Activated CD4-positive, alpha-beta T cell treated with anti-CD3 and anti-CD28 coated beads, Interleukin-2, amount 10 ng/mL, durations not matched to agents 24 days and 14 days (primary cell): ENCODE measurements at places on chromosomes 1 and 21.

DNA sequence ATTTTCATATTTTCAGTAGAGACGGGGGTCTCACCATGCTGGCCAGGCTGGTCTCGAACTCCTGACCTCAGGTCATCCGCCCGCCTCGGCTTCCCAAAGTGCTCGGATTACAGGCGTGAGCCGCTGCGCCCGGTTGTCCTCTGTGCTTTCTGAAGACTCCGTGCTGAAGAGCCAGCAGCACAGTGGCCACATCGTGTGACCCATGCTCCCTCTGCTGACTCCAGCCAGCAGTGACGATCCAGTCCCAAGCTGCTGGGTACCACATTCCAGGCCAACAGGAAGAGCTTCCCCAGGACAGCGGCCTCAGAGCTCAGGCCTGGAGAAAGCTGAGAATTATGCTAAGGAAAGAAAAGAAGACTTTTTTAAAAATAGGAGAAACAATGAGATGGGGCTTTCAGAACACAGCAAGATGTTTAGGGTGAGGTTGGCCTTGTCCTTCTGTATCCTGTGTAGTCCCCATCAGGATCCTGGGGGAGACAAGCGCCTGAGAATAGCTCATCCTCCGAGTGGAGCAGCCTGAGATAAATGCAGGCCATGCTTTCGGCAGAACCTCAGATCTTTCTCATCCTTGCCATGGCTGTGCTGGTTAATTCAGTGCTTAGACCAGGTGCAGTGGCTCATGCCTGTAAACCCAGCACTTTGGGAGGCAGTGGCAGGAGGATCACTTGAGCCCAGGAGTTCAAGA, 207.1 kb downstream of the SLC35F3 start:
- no peak overlapping the region for H3K4me3 ChIP-seq
- DNase-seq: no peak
- no peak overlapping the region for H3K27ac ChIP-seq
- H3K4me1 ChIP-seq: peaks cover 7% of the 10 kb centered on the region
- no peaks in the 10 kb centered on the region for H3K36me3 ChIP-seq
- peaks cover 38% of the 10 kb centered on the region for H3K27me3 ChIP-seq

GRCh38 chr1:85628791-85629531, 48.4 kb downstream of the CCN1 start:
- H3K4me3 ChIP-seq: no peak overlapping the region
- H3K36me3 ChIP-seq: peaks cover 9% of the 10 kb centered on the region
- no peaks in the 10 kb centered on the region for H3K27me3 ChIP-seq
- H3K4me1 ChIP-seq: no peaks in the 10 kb centered on the region
- DNase-seq: no peak

DNA sequence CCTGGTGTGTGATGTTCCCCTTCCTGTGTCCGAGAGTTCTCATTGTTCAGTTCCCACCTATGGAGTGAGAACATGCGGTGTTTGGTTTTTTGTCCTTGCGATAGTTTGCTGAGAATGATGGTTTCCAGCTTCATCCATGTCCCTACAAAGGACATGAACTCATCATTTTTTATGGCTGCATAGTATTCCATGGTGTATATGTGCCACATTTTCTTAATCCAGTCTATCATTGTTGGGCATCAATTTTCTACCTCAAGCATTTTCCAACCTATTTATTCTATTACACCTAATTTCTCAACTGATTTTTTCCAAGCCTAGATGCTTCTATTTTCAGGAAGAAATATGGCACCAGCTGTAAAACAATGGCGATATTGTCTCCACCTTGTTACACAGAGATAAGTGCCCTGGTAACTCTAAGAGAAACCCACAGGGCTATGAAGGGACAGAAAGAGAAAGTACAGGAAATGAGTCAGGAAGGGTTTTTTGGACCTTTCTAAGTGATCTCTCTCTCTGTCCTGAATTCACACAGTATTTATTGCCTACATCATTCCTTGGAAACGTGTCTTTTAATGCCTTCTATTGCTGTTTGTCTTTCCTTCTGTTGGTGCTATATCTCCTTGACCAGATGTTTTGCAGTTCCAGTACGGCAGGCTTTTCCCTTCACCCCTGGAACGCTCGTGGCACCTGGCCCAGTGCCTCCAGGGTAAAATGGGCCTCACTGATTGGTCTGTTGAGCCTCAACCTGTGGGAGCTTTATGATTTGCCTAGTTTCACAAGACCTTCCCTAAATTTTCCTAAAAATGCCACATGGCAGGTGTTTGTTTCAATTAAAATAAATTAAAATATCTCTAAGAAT, 14.6 kb upstream of the JAK1 start:
- H3K36me3 ChIP-seq: no peaks in the 10 kb centered on the region
- H3K4me3 ChIP-seq: no peak overlapping the region
- DNase-seq: no peak

- H3K4me1 ChIP-seq: peaks cover 5% of the 10 kb centered on the region
- no peak overlapping the region for H3K27ac ChIP-seq
- no peak for DNase-seq
- no peak overlapping the region for H3K4me3 ChIP-seq
- H3K27me3 ChIP-seq: peaks cover 32% of the 10 kb centered on the region
Observed at GRCh38 chr1:998745-998994, 1.2 kb downstream of the HES4 start.

DNA sequence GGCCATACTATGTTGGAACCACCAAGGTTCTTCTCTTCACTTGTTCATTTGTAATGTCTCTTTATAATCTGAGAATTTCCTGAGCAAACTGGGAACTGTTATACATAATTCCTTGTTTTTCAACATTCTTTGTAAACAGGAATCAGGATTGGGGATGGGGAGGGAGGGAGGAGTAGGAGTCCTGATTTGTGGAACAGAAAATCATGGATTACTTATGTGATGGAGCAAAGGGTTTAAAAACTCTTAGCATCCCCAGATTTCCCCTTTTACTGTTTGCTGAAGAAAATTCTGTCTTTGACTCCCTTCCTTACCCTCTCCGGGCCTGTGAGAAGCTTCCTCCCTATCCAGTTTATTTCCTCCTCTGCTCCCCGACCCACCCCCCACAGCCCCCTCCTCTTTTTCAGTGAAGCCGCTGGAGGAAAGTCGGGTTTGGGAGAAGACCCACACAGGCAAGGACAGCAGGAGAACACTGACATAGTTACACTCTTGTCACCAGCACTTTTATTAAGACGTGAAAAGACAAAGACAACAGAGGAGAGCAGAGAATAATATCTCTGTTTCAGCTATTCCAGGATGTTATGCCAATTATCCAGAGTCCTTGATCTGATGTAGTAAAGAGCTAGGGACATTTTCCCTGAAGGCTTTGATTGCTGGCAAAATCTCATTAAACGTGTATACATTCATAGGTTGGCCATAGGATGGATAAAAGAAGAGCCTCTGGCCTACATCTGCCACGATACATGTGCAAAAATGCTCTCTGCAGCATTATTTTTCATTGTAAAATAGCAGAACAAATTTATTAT, 4.6 kb upstream of the NBPF1 start:
- H3K36me3 ChIP-seq: no peaks in the 10 kb centered on the region
- no peaks in the 10 kb centered on the region for H3K4me1 ChIP-seq
- peak; percentile 57 for DNase-seq
- H3K27ac ChIP-seq: no peak overlapping the region

GRCh38 chr21:42688226-42688840, 34.9 kb downstream of the PDE9A start:
- no peak overlapping the region for H3K4me3 ChIP-seq

- H3K4me3 ChIP-seq: no peak overlapping the region
- H3K36me3 ChIP-seq: no peaks in the 10 kb centered on the region
- peaks cover 1% of the 10 kb centered on the region for H3K4me1 ChIP-seq
Observed at GRCh38 chr1:232704256-232704655, 74.3 kb upstream of the SIPA1L2 start.

DNA sequence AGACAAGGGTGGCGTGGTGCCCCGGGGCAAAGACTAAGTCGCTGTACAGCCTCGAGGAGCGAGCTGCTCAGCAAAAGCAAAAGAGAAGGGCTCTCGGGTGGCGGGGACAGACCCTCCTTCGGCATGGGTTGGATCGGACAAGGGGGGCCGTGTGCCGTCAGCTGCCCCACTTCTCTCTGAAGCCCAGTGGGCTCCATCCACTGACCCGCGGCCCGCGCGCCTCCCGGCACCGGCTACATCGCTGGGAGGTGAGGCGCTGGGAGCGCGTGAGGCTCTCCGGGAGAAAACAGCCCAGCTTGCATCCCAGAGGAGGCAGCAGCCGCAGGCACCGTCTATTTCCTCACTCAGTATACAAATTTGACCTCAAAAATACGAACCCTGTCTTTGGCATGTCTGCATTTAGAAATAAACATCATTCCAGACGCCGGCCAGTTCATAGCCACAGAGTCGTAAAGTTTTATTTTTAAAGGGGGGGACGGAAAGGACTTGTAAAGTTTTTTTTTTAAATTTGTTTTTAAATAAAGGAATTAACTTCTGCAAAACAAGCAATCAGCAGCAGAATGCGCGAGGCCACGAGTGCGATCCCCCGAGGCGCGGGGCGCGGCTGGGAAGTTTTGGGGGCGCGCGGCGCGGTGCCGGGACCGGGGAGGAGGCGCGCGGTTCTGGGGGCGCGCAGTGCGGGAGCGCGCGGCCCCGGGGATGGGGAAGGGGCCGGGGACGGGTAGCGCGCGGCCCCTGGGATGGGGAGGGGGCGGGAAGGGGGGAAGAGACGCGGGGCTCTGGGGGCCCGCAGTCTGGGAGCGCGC, 689 bp upstream of the GPR137B start:
- H3K36me3 ChIP-seq: peaks cover 4% of the 10 kb centered on the region
- peaks cover 28% of the 10 kb centered on the region for H3K4me1 ChIP-seq
- DNase-seq: peak; percentile 77
- peaks cover 43% of the 10 kb centered on the region for H3K27me3 ChIP-seq

GRCh38 chr1:230166366-230167132, 99.5 kb downstream of the GALNT2 start:
- peaks cover 2% of the 10 kb centered on the region for H3K36me3 ChIP-seq
- H3K4me3 ChIP-seq: no peak overlapping the region
- no peak for DNase-seq
- no peak overlapping the region for H3K27ac ChIP-seq

- H3K36me3 ChIP-seq: no peaks in the 10 kb centered on the region
- H3K27ac ChIP-seq: peak within 1 kb of the TSS; percentile 89
- H3K4me3 ChIP-seq: peak within 1 kb of the TSS; percentile 88
- no peaks in the 10 kb centered on the region for H3K27me3 ChIP-seq
Observed at GRCh38 chr1:51519048-51519864, at the start of gene EPS15. EPS15 (minus strand) TSS chr1:51519266; CDS start chr1:51519231, 35 bp downstream.

GRCh38 chr1:70429219-70429618, 18.2 kb downstream of the CTH start:
- H3K4me1 ChIP-seq: peaks cover 11% of the 10 kb centered on the region
- no peak for DNase-seq

DNA sequence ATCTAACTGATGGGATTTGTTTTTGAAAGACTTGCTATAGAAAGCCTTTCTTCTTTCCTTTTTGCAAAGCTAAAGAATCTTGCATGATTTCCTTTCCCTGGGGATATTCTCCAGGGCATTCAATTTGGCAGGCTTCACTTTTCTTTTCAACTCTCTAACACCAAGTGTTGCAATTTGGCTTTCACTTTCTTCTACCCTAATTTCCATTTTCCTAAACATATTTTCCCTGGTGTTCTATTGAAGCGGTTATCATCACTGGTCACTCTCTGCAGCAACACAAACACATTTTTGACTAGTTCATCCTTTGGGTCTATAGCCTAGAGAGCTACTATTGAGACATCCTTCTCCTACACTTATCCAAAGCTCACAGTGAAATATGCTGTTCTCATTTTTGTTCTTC, 424.5 kb downstream of the NEGR1 start:
- H3K27me3 ChIP-seq: no peaks in the 10 kb centered on the region
- no peaks in the 10 kb centered on the region for H3K4me1 ChIP-seq
- no peaks in the 10 kb centered on the region for H3K36me3 ChIP-seq
- DNase-seq: no peak

DNA sequence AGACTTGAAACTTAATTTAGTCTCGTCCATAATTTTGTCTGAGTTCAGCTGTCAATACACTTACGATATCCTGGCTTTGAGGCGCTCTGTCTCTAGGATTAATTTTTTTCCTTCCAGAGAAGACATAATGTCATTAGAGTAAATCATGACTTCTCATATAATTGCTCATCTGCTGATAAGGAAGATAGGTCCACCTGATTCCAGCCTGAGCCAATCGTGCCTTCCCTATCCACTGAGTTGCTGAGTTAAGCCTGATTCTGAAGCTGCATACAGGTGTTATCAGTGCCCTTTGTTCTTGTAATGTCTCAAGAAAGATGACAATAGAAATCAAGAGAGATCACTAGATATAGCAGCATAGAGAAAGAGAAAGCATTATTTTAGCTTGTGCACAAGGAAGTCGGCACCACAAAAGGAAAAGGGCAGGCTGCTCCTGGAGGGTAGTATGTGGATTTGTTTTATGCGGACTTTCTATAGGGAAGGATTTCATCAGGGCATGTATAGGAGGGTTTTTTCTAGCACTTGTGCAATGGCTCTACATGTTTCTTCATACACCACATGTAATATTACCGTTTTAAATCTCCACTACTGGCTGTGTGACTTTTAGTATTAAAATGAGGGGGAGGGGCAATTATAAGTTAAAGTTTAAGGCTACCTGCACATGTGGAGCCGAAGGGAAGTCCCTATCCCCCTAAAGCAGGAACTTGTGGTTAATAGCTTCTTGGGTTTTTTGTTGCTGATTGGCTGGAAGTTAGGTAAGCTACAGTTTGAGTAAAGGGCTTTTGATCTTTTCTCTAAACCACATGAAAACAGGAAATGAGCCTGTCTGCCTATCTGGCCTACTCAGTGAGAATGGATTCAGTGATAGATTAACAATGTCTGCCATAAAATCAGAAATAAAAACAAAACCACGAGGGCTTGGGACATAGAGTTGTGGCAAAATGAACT, 133.4 kb downstream of the PLPPR5 start:
- H3K27ac ChIP-seq: peak overlapping the region; percentile 92
- peak; percentile 88 for DNase-seq
- H3K4me3 ChIP-seq: peak overlapping the region; percentile 72
- no peaks in the 10 kb centered on the region for H3K27me3 ChIP-seq
- peaks cover 23% of the 10 kb centered on the region for H3K4me1 ChIP-seq

DNA sequence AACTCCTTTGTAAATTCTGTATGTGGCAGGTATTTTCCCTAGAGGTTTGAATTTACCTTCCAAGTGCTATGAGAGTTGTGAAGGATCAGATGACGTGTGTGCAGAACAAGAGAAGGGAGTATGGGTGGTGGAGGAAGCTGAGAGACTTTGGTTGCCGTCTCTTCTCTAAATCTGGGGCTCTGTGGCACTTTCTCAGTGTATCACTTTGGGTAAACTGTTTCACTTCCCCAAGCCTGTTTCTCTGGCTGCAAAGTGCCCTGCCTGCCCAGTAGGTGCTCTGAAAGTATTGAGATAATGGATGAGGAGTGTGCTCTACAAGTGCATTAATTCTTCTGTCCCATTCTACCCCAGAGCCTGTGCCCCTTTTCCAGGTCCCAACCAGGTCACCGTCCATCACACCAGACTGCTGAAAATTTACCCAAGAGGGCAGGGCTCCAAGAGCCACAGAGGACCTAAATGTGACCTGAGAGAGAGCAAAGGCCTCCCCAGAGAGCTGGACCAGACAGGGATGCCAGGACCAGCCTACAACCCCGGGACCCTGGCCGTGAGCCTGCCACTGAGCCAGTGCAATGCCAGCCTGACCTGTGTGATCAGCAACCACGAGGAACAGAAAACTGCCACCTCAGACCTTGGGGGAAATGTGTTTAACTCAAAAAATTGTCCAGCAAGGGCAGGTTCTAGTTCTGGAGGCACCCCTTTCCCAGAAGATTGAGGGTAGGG, 131.6 kb upstream of the ETV3 start:
- no peaks in the 10 kb centered on the region for H3K36me3 ChIP-seq
- no peaks in the 10 kb centered on the region for H3K4me1 ChIP-seq
- no peak for DNase-seq
- H3K27ac ChIP-seq: no peak overlapping the region

- peak overlapping the region; percentile 93 for H3K27ac ChIP-seq
- H3K4me3 ChIP-seq: peak overlapping the region; percentile 98
- no peaks in the 10 kb centered on the region for H3K27me3 ChIP-seq
- DNase-seq: no peak
- peaks cover 30% of the 10 kb centered on the region for H3K4me1 ChIP-seq
Observed at GRCh38 chr1:26305667-26306289, 658 bp downstream of the UBXN11 start.
